ENCODE measurements at places on chromosomes 3 and 15.

DNA sequence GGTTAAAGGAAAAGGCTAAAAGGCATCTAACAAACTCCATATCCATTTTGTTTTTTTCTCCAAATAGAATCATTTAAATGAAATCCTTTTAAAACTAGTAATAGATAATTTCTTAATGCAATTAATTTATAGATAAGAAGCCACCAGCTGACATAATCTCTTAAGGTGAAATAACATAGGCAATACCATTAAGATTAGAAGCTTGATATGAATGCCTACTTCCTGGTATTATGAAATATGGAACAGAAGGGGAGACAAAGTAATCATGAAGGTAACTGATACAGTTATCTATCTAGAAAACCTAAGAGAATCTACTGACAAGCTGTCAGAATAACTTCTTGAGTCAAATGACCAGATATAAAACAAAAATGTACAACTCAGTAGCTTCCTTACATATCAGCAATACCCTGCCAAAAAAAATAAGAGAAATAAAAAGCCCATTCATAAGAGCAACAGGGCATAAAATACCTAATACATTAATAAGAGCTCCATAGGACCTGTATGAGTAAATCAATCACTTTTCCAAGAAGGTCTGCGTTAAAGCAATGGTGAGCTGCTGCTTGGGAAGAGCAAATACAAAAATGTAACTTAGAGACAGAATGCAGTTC, 10.7 kb downstream of the EHD4 start:
- DNase-seq: no peak

GRCh38 chr3:185172086-185173049, 19.5 kb upstream of the C3orf70 start:
- no peak for DNase-seq

GRCh38 chr3:173548261-173548660, 150.7 kb downstream of the NLGN1 start:
- no peak for DNase-seq

- no peak for DNase-seq
These were observed 29.4 kb downstream of the DLG1 start for GRCh38 chr3:197269024-197269423.

GRCh38 chr3:182908471-182908870, 71.9 kb downstream of the DCUN1D1 start:
- no peak for DNase-seq

DNA sequence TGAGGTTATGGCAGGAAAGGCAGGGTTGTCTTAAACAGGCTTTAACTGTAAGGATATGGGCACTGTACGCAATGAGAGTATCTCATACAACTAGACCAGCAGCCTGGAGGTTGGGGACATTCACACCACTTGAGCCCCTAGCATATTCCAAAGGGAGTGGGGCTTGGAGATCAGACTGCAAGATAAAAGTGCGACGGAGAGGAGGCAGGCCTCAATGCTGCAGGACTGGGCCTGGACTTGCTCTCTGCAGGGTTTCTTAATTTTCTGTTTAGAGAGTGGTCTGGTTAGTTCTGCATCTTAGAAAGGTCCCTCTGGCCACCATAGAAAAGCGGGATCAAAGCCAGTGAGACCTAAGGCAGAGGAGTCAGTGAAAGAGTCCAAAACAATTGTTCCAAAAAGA, 357.7 kb upstream of the NR2F2 start:
- DNase-seq: no peak

- no peak for DNase-seq
These were observed 562.6 kb upstream of the DPPA4 start for GRCh38 chr3:109899925-109900324.

DNA sequence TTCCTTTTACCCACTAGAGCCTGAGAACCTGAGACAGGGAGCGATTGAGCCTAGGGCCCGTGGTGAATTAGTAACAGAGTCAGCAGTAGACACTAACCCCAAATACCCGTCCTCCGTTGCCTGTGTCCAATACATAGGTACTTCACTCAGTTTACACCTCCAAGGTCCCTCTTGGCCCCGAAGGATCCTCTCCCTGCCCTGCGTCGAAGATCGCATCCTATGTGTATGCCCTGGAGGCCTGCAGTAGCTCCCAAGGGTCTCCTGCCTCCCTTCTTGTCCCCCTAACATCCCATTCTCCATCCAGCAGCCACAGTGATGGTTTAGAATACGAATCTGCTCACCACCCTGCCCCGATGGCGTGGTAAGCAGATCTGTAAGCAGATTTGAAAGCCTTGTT, 67.0 kb downstream of the ISG20 start:
- DNase-seq: no peak

DNA sequence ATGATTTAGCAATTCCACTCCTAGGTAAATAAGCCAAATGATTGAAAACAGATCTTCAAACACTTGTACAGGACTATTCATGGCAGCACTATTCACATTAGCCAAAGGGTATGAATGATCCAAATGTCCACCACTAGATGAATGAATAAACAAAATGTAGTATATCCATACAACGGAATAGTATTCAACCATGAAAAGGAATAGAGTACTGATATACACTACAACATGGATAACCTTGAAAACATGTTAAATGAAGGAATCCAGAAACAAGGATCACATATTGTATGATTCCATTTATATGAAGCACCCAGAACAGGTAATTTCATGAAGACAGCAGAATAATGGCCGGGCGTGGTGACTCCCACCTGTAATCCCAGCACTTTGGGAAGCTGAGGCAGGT, 78.2 kb upstream of the IGF1R start:
- no peak for DNase-seq

DNA sequence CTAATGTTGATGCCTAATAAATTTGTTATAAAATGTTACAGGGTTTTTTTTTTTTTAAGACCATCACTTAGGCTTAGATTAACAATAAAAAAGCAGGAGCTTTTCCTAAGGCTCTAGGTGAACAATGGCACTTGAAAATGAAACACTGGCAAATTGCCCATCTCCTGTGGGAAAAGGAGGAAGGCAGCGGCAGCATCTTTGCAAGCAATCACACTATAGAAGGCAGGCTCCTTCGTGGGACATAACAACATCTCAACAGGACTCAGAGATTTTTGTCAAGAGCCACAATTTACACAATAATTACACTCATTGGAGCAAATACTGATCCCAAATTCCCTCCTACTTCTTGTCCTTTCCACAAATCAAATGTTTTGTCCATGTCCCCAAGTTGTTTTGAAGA, 646.7 kb downstream of the ROBO2 start:
- DNase-seq: no peak

DNA sequence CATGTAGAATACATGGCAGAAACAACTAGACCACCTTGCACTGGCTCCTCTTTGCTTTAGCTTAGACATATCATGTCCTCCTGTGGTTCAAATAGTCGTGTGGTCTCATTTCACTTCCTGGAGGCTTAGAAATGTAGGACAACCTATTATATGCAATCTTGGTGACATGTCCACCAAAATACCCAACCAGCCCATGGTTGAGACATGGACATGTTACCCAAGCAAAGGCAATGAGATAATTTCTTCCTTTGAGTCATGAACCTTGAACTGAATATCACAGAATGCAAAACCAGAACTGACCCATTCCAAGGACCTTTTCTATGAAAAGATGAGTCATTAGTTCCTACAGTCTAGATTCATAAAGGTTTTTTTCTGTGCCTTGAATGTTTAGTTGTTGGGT, 309.0 kb upstream of the MDFIC2 start:
- no peak for DNase-seq

GRCh38 chr3:81033684-81034083, 727.8 kb downstream of the GBE1 start:
- DNase-seq: no peak

- DNase-seq: no peak
These were observed 3.4 kb downstream of the GAP43 start for GRCh38 chr3:115626721-115627120.

- DNase-seq: no peak
These were observed 60.4 kb upstream of the POU1F1 start for GRCh38 chr3:87336761-87337160.

- no peak for DNase-seq
These were observed 55.7 kb upstream of the ACP3 start for GRCh38 chr3:132261506-132261905.

DNA sequence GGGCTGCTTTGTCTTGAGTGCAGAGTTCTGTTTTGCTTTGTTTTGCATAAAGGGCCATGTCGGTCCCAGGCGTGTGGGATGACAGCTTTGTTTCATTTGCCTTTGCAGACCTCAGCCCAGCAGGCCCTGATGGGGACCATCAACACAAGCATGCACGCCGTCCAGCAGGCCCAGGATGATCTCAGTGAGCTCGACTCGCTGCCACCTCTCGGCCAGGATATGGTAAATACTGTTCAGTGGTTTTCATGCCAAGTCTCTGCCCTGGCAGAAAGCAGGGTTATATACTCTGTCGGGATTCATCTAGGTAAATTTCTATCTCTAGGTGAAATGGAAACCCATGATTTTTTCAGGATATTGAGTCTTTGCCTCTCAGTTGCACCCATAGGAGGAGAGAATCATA, 343.9 kb upstream of the TPM1 start:
- DNase-seq: no peak

DNA sequence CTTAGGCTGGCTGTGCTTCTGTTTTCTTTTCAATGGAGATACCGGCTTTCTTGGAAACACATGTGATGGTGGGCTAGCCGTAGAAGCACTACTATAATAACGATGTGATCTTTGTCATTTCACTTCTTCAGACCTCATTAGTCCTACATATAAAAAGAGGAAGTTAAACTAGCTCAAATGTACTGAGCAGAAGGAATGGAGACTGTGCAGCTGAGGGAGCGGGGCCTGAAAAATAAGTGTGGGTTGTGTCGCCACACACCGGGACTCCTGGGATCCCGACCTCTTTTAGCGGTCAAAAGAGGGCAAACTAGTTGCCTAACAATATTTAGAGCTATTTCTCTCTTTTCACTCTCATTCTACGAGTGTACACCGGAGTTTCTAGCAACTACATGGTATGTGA, 1.0 kb upstream of the RNF7 start:
- no peak for DNase-seq

- no peak for DNase-seq
These were observed 141.7 kb downstream of the CACNA2D3 start for GRCh38 chr3:54264050-54264449.

DNA sequence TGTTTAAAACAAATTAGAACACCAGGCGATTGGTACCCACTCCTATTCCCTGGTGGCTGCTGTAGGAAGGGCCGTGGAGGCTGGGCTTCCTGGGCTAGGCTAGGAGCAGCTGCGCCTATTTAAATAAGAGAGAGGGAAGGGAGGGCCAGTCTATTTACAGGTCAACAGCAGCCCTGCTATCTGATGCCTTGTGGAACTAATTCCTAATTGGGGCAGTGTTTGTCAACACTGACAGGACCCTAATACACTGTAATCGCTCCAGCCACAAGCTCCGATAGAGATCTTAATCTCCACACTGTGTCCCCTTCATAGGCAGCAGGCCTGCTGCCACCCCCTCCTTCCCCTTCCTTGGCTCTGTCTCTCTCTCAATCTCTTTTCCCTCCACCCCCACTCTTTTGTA, 116.9 kb upstream of the SOX14 start:
- no peak for DNase-seq

DNA sequence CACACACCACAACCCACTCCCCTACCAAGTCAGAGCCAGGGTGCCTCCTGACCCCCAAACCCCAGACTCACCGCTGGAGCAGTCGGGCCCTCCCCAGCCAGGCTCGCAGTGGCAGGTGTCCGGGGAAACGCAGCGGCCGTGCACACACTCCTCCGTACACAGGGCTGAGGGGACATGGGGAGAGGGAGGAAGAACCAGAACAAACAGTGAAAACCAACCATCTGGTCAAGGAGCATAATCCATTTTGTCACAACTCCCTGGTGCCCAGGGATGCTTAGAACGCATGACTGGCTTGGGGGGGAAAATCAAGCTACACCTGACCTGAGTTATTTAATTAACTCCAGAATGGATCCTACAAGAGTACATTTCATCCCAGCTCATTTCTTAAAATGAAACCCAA, 159.2 kb downstream of the MEGF11 start:
- no peak for DNase-seq

GRCh38 chr15:87401973-87402372, 854.6 kb downstream of the NTRK3 start:
- DNase-seq: no peak

GRCh38 chr15:64618138-64618537, 157.3 kb downstream of the RBPMS2 start:
- no peak for DNase-seq

DNA sequence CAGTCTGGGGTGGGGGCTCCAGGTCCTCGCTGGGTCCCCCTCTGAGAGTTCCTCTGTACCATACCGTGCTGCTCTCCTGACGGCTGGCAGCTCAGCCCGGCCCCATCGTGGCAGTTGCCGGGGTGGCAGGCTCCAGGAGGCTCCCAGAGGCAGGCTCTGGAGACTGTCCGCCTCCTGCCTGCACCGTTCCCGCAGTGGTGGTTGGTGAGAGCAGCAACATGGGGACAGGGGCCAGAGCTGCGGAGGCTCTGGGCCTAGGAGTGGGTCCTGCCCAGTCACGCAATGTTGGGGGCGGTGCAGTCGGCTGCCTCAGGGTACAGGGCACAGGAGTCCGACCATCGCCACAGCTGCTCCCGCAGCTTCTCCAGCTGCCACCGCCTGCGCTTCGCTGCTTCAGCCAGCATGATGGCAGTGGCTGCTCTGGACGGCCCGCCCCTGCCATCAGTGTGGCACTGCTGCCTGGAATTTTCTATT, 492.7 kb downstream of the AGBL1 start:
- DNase-seq: no peak

Measured in stimulated activated CD8-positive, alpha-beta memory T cell treated with anti-CD3 and anti-CD28 coated beads, Interleukin-7, amount 100 ng/mL, for 48 hours (primary cell).